Thyroid gland (tissue), 4 donors: ENCODE measurements at places on chromosomes 7 and 10. TPM values are rescaled to one million over a fixed set of nuclear protein-coding genes. Genes with fewer than 3 reads are reported as not detected.
A peak's percentile ranks its signal among the peaks of the same experiment; 100 is the strongest.

TCAF2 gene
- total RNA-seq, result 1.7 TPM

OR2A5 gene
- not detected for total RNA-seq

HTR7 gene
- total RNA-seq, result not detected

HOXA1 gene
- not detected for total RNA-seq

SAP25 gene
- not detected for total RNA-seq

SPDYE6 gene
- total RNA-seq, result not detected

SORCS3 gene
- total RNA-seq, result not detected

SORBS1 gene
- total RNA-seq, result 22.2 TPM

GRCh38 chr7:148695953-148696352 lies 2.8 kb upstream of the CUL1 start:
- DNase-seq, result no peak

- no peak for DNase-seq
Measured at GRCh38 chr7:22121702-22122474, 176.2 kb upstream of the CDCA7L start.

- no peak for DNase-seq
Measured at GRCh38 chr7:19119870-19120486, 2.5 kb upstream of the TWIST1 start.

- peak; percentile 31 for DNase-seq
Measured at GRCh38 chr7:155002411-155003091, 373 bp downstream of the PAXIP1 start.

DNA sequence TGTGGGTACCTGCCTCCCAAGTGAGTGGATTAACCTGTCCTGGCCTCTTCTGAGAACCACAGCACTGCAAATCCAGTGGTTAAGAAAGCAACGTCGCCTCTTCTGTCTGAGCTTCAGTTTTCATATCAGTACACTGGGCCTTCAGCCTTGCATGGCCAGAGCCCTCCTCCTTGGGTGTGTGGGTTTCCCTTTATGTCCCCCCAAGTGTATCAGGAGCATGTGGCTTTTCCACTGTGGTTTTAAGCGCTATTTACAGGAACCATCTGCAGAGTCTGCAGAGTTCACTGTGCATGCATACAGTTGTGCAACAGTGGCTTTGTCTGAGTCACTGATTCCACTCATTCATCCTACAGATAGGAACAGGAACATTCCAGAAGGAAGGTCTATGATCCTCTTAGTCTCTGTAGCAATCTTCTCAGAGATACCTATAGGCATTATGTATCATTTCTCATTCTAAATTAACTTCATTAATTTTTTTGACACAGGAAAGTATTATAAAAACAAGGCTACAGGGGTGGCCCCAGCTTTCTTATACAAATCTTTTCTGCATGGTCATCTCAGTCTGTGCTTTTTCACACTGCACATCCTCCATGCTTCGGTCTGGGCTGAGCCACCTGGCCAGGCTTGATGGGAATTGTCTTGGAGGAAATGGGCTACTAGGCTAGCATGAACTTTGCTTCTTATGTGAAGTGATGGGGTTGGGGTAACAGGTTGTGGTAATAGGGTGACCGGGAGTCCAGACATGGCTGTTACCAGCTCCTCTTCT lies 17.1 kb downstream of the MBL2 start:
- DNase-seq, result no peak

DNA sequence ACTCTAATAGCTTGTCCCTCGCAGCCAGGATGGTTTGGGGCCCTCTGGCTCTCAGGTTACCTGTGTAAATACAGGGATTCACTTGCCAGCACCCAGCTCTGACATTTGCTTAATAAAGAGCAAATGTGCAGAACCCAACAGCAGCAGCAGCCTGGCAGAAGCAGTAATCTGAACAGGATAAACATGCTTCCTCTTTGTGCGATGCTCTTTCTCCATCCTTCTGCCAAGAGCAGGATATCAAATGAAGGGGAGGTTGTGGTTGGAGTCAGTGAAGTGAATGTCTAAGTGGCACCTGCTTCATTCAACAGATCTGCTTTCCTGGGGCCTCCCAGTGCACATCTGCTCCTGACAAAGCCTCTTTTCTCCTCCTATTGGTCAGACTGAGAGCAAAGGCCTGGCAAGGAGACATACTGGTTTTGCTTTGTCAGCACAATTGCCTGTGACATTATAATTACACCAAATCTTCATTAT lies 130.3 kb downstream of the NRF1 start:
- no peak for DNase-seq

GRCh38 chr10:55500931-55501559 lies 700.0 kb upstream of the PCDH15 start:
- peak; percentile 36 for DNase-seq

- DNase-seq, result no peak
Measured at GRCh38 chr7:75055830-75056772, 17.5 kb downstream of the RCC1L start.

DNA sequence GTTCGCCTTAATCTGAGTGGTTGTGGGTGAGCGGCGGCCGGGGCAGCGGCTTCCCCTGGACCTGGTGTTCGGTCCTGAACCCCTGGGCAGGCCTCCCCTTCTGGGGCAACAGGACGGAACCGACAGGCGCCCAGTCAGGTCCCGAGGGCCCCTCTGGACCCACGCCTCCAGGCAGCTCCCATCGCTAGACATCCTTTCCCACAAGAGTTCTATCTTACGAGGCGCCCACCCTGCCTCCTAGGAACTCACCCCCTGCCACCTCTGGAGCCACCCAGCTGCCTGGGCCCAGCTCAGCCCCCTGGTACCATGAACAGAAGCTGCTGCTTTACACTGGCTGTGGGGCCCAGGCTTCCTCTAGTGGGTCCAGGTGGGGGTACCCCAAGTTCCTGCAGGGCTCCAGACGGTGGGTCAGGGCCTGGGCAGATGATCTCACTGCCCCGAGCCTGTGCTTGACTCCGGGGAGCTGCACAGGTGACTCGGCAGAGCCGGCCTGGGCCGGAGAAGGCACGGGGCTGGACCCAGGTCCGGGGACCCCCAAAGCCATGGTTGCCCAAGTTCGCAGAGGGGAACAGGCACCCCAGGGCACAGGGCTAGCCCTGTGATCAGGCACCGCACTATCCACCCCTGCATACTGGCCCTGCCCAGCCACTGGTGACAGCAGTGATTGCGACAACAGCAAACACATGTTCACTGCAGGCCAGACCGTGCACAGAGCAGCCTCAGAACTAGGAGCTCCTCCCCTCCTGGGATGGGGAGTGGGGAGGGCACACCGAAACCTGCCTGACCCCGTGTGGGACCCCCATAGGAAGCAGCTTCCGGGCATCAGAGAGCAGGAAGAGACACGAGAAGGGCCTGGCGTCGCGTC lies 180.3 kb downstream of the ELFN1 start:
- no peak for DNase-seq

- no peak for DNase-seq
Measured at GRCh38 chr10:36717118-36717517, 408.3 kb upstream of the ANKRD30A start.

GRCh38 chr7:90520484-90520883 lies 51.0 kb downstream of the PTTG1IP2 start:
- DNase-seq, result no peak

- no peak for DNase-seq
Measured at GRCh38 chr7:74452748-74453321, 871 bp upstream of the GTF2IRD1 start.

DNA sequence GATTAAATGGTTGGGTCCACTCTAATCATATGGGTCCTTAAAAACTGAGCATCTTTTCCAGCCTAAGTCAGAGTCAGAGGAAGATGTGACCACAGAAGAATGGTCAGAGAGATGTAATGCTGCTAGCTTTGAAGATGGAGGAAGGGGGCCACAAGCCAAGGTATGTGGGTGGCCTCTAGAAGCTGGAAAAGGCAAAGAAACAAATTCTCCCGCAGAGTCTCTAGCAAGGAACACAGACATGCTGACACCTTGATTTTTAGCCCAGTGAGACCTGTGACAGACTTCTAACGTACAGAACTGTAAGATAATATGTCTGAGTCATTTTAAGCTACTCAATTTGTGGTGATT lies 1.5 kb upstream of the EXOC6 start:
- DNase-seq, result no peak

DNA sequence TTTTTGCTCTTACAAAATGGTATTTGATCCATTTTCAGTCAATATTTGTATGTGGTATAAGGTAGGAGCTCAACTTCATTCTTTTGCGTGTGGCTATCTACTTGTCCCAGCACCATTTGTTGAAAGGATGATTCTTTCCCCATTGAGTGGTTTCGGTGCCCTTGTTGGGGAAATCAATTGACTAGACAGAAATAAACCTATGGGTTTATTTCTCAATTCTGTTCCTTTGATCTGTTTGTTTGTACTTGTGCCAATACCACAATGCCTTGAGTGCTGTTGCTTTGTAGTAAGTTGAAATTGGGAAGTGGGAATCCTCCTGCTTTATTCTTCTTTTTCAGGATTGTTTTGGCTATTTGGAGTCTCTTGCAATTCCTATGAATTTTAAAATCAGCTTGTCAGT lies 41.0 kb downstream of the SNX10 start:
- no peak for DNase-seq

- DNase-seq, result no peak
Measured at GRCh38 chr7:106196460-106197021, 84.4 kb upstream of the SYPL1 start.
